ENCODE measurements at places on chromosomes 4 and X.

GRCh38 chrX:70012756-70013155 lies 37.0 kb downstream of the AWAT2 start:
- DNase-seq, result no peak

DNA sequence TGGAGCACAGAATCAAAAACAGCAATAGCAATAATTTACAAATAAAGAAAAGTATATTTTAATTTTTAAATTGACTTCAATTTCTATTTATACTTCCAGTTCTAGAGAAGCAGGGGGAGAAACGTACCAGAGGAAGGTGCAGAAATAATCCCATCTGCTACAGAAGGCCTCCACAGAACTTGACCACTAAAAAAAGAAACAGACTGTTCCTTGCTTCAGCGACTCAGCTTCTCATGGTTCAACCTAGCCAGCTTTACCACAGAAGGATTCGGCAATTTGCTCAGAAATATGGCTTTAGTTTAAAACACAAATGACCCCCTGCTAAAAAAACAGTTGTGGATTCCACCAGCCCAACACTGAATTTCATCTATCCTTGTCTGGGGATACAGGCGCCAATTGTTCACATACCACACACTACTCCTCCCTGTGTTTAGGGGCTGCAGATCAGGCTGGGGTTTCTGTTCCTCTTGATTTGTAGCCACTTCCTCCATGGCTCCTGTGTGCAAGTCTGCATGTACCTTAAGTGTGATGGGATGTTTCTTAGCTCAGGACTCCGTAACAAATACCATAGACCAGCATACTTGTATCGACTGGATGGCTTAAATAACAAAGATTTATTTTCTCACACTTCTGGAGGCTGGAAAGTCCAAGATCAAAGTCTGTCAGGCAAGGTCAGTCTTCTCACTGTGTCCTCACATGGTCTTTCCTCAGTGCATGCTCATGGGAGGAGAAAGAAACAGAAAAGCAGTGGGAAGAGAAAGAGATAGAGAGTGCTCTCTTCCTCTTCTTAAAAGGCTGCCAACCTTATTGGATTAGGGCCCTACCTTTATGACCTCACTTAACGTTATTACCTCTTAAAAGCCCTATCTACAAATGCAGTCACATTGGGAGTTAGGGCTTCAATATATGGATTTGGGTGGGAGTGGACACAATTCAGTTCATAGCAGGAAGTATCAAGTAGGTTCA lies 79.1 kb downstream of the AMOT start:
- DNase-seq, result no peak

DNA sequence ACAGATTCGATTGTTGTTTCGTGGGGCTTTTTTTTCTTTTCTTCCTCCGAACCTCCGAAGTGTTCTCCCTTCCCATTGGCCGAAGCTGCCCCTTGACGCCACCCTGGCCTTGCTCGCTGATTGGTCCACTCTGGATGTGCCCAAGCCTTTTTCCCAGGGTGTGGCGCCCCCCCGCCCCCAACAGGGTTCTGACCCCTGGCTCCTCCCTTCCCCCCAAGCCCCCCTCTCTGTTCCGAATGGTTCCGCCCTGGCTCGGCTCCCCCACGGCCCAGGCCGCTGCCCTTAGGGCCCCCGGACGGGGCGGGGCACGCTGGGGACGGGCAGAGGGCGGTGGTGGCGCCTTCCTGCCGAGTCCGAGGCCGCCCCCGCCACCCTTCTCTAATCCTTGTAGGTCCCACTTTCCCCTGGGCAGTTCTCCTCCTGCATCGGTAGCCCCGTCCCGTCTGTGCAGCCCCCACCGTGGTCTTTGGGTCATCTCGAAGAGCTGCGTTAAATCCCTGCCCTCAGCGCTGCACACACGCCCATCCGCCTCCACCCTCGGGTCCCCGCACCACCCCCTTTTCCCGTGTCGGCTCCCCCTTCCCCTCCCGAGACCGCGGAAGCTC lies 25.5 kb downstream of the UTP14A start:
- peak; percentile 82 for DNase-seq

DNA sequence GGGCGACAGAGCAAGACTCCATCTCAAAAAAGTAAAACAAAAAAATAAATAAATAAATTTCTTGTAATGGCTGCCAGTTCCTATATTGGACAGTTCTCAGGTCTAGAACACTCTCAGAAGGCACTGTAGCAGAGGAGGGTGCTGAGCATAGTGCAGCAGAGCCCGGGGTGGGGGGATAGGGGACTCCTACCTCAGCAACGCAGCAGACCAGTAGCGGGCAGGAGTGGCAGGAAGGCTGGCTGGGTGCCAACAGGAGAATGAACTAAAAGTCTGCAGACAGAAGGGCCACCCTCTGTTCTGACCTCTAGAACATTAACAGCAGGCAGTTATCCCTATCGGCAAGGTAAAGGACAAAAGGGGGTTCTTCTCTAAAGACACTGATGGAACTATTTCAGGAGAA lies 20.2 kb downstream of the PDK3 start:
- DNase-seq, result no peak

DNA sequence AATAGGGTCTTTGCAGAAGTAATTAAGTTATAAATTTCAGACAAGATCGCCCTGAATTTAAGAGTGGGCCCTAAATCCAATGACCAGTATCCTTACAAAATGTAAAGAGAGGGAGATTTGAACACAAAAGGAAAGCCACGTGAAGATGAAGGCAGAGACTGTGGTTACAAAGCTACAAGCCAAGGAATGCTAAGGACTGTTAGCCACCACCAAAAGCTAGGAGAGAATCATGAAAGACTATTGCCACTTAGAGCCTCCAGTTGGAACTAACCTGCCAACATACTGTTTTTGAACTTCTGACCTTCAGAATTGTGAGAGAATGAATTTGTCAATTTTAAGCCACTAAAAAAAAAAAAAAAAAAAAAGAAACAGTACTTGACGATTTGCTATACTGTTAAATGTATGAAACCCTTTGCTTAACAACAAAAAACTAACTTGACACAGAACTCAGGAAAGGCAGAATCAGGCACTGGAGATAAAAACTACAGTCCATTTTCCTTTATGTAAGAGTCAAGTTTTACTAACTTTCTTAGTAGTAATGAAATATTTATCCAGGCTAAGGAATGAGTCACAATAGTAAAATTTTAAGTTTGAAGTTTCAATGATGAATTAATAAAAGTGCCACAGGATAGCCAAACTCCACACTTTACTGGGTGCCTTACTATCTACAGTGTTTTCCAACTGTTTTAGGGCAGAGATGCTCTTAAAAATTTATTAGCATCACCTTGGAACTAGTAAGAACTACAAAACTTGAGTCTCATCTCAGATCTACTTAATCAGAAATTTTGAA lies 25.1 kb downstream of the DHX15 start:
- no peak for DNase-seq

DNA sequence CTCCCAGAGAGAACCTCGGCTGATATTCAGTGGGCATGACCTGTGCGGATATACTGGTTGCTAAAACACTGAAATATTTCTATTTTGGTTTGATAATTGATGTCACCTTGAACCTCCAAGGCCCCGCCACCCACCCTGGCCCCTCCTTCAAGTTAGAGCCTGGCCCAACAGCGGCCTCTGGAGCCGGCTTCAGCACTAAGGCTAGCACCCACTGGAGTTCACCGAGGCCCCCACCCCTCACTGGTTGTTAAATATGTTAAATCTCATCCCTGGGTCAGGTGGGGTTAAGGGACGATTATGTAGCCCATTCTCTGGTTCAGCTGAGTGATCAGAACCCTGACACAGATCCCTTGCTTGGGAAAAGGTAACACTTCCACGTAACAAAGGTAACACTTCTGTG lies 24.3 kb downstream of the SEL1L3 start:
- no peak for DNase-seq

DNA sequence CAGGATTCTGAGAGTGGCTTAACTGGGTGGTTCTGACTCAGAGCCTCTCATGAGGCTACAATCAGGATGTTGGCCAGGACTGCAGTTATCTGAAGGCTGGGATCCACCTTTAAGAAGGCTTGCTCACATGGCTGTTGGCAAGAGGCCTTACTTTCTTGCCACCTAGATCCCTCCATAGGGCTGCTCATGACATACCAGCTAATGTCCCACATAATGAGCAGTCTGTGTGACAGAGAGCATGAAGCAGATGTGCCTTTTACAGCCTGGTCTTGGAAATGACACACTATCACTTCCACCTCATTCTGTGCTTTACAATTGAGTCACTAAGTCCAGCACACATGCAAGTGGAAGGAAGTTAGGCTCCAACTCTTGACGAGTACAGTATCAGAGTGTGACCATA lies 4.3 kb upstream of the RBM3 start:
- peak; percentile 30 for DNase-seq

DNA sequence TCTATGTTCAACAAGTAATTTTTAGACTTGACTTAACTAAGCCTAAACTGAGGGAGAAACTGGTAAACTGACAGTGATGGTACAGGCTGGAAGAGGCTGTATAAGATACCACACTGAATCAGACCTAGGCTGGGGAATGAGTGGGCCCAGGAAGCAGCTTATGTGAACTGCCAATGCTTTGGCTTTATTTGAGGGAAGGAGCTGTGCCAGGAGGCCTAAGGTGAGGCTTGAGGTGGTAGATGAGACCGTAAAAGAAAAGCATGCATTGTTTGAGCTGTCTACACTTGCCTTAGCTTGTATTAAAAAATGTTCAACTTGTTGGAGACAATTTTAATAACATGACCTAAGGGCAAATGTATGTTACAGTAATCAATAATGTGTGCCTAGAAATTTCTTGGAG lies 96.2 kb downstream of the RS1 start:
- DNase-seq, result no peak

DNA sequence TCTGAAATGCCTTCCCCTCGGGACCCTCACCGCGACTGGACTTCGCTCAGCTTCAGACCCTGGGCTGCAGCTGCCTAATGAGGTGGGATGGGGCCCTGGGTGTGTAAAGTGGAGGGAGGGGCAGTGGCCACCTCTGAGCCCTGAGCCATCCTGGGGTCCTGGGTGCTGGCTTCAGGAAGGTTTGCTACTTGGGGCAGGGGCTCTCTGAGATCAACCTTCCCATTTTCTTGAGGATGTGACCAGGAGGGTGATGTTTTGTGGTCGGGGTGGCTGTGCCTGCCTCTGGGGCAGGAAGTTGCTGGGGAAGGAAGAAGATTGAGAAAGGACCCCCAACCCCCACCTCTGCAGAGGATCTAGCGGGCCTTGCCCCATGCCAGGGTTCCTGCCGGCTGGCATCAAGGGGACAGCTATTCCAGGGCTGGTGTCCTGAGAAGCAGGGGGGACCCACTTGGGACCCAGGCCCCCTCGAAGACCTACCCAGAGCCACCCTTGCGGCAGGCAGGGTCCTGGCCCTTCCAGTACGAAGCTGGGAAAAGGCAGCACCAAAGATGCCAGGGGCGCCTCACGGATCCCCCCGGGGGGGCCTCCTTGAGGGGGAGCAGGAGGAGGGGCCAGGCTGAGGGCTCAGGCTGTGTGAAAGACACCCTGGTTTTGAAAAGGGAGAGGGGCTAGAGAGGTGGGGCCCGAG lies 6.5 kb downstream of the SH3BP2 start:
- DNase-seq, result no peak

DNA sequence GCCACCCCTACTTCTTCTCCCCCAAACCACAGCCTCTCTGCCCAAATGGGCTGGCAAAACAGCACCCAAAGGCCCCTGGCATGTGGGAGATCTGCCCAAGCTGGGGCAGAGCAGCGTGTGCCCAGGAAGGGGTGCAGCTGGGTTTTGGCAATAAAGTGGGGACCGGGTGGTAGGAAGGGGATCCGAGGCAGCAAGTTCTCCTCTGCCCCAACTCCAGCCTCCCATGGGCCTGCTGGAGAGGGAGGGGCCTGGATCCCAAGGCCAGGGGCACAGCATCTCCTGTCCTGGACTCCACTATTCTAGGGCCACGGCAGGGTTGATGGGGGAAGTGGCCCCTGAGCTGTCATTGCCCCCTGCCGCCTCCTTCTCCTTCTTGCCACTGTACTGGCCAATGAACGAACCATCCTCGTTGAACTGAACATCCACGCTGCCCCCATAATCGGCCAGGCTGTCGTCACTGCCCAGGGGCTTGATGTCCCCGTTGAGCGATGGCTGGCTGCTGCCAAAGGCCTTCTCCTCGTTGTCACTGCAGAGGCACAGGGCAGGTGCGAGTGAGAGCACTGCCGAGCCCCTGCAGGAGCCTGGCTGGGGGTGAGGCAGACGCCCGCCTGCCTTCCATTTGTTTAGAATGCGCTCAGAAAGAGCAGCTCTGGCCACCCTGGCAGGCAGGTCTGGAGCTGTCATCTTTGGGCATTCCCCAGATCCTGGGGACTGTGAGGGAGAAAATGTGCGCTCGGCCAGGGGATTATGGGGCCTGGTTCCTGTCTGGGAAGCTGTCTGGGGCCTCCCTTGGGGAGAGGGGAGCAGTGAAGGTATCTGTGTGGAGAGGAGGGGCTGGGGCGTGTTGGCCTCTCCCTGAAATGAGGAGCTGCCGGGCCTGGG lies 23.4 kb downstream of the L1CAM start:
- DNase-seq, result no peak

DNA sequence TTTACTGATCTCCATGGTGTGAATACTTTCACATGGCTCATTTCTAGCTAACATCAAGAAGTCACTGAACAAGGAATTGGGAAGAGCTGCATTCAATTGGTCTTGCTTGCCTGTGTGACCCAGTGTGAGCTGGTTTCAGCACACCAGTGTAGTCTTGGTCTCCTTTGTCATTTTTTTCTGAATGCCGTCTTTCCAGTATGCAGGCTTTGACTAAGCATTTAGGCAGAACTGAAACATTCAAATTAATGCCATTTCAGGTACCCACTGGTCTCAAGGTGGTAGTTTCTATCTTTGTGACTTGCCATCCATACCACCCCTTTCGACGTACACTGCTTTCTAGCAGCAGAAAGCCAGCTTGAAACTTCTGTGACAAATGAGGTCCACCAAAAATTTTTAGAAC lies 550.5 kb upstream of the BOD1L1 start:
- no peak for DNase-seq

DNA sequence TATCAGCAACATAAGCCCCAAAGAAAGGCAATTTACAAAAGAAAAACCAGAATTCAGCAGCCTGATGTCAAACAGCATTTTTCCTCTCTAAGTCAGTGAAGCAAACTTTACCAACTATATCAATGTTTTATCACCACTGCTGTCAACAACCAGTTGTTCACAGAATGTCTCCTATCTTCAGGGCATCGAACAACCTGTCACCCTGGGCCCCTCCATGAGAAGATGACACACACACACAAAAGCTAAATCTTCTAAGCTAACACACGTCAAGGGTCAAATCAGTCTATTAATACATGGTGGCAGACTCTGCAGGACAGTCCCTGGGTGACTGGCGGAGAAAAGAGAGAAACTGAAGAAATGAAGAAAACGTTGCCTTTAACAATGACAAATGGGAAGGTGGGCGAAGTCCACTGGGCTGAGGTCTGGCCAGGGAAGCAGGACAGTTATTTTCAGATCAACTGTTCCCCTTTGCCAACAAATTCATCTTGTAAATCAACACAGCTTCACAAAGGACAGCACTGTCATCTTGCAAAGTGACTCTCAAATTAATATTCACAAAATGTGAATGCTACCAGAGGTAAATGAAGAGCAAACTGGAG lies 13.0 kb downstream of the FAT1 start:
- no peak for DNase-seq

- no peak for DNase-seq
Measured at GRCh38 chr4:26780539-26780938, 80.1 kb upstream of the STIM2 start.

- no peak for DNase-seq
Measured at GRCh38 chrX:97860226-97860625, 976.5 kb downstream of the RPA4 start.
